ENCODE measurements at places on chromosomes 4 and X. TPM values are rescaled to one million over a fixed set of nuclear protein-coding genes. Genes with fewer than 3 reads are reported as not detected.

TLR2 gene
- total RNA-seq: 2.8 TPM

PCDH10 gene
- total RNA-seq: not detected

TLL1 gene
- not detected for total RNA-seq

ATP5ME gene
- 109 TPM for total RNA-seq

CLDN2 gene
- total RNA-seq: not detected

HERC6 gene
- 9.5 TPM for total RNA-seq

ASMT gene
- 0.50 TPM for total RNA-seq

BEND2 gene
- total RNA-seq: not detected

DDIT4L gene
- total RNA-seq: not detected

MGARP gene
- total RNA-seq: not detected
